Daoy (cell line): ENCODE measurements at places on chromosomes 2 and 18. TPM values are rescaled to one million over a fixed set of nuclear protein-coding genes. Genes with fewer than 3 reads are reported as not detected.

DNA sequence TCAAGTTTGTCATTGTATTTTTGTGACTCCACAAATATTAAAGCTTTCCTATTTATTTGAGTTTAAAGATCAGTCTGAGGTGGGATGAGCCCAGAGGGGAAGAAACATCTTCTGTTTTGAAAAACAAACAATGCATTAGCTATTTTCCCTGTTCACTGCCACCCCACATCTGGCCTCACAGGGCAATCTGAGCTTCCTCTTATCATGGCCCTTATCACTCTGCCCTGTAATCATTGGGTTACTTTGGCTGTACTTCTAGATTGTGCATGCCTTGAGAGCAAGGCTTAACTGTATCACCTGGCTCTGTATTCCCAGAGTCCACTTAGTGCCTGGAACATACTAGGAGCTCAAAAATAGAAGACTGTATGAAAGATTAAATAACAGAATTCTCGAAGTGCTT is 241.6 kb upstream of the NT5C1B start:
- no peak for DNase-seq

- no peak for DNase-seq
Observed at GRCh38 chr2:195238826-195239225, 418.2 kb upstream of the SLC39A10 start.

GRCh38 chr2:168149150-168149974 is 98.0 kb downstream of the STK39 start:
- DNase-seq = no peak

DNA sequence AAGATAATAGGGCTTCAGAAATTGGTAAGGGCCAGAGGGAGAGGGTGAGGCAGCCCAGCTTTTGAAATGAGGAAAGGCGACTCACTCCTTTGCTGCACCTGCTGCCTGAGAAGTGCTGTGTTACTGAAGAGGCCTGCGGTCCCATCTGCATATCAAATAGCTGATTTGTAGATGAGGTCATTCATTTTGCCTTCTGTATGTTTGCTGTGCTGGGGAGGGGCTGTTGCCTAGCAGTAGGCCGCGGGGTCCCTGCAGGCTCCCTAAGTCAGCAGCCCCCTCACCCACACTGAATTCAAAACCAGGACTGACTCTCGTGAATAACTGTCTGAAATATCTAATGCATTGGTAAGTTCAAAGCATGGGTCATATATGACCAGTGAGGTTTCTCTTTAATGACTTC is 377.2 kb downstream of the SOX11 start:
- no peak for DNase-seq

GRCh38 chr2:10404324-10405143 is 43.6 kb downstream of the ODC1 start:
- peak; percentile 60 for DNase-seq

- DNase-seq = no peak
Observed at GRCh38 chr2:11422901-11423435, 43.0 kb downstream of the E2F6 start.

DNA sequence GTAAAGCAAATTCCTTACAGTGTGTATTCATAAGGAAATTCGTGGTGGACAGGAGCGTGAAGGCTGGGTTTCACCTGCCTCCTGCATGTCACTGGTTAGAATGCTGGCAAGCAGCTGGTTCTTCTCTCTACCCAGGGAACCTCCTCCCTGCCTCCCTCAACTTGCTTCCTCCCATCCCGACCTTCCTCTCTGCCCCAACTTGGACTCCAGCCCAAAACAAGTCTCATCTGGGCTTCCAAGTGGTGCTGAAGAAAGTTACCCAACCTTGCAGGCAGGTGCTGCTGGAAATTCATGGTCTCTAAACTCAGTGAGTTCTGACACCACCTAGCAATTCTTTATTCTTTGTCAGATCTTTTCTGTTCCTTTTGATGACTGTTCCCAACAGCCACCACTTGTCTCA is 184.5 kb downstream of the BCL2 start:
- DNase-seq = no peak

DNA sequence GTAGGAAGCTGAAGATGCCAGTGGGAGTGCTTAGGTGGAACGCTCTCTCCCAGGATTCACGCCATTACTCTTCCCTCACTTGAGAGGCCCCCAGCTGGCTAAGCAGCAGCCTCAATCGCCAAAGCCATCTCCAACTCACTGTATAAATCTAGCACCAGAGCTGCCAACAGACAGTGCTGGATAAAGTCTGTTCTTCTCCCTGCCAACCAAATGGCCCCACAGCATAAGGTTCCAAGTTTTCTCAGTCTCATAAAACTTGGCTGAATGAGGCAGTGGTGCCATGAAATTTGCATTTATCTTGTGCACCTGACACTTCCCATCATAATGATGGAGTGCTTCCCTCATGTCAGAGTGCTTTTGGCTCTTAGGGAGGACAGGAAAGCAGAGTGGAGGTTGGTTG is 428.2 kb upstream of the ETAA1 start:
- DNase-seq = no peak

- DNase-seq = no peak
Observed at GRCh38 chr2:108367561-108368175, 10.1 kb upstream of the SULT1C4 start.

Gene G6PC2
- not detected in 2 replicates for total RNA-seq

Gene BMP10
- not detected in 2 replicates for total RNA-seq

Gene MOCOS
- total RNA-seq = 4.4 and 4.5 TPM in 2 replicates

Gene CCDC178
- not detected in 2 replicates for total RNA-seq

Gene LIPT1
- total RNA-seq = 7.7 and 13.6 TPM in 2 replicates

Gene RUFY4
- total RNA-seq = not detected in 2 replicates

Gene ATG9A
- total RNA-seq = 27.1 and 56.9 TPM in 2 replicates

Gene GALNT3
- total RNA-seq = 4.7 and 9.3 TPM in 2 replicates

Gene GPR45
- total RNA-seq = not detected in 2 replicates
